ENCODE measurements at places on chromosomes 7 and 10.

DNA sequence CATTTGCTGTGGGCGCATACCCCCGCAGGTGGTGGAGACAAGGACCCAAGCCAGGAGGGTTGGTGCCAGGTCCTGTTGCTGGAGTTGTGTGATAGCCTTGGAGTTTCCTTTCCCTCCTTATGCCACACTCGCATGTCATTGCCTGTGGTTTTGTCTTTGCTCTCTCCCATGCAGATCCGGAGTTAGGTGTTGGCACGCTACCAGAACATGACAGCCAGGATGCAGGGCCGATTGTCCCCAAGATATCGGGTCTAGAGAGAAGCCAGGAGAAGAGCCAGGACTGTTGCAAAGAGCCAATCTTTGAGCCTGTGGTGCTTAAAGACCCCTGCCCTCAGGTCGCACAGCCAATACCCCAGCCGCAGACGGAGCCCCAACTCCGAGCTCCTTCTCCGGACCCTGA is 369.2 kb upstream of the GALNT17 start:
- no peak for DNase-seq

GRCh38 chr10:102421507-102421756 is 796 bp downstream of the FBXL15 start:
- no peak for DNase-seq

DNA sequence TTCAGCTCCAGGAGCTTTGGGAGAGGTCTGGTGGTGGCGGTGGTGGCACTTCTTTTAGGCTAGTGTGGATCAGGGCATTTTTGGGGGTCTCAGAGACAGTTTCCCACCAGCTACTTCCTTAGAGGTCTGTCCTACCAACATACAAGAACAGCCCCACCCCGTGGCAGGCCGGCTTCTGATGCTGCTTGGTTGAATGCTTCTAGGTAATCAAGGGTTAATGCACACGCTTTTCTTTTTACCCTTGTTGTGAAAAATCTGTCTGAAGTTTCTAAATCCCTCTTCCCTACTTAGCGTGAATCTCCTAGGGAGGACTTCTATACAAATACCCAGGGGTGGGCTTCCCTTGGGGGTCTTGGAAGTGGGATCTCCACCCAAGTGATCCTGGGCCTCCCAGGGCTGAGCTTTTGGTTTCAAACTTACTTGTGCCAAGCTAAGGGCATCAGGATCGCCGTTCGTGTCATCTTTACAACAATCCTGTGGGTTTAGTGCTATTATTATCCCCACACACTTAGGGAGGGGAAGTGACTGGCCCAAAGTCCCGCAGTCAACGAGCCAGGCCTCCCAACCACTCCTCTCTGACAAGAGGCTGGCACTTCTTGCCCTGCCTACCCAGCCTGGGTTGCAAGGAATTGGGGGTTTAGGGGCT is 1.7 kb downstream of the SH2B2 start:
- no peak for DNase-seq

GRCh38 chr10:128080231-128080630 is 46.0 kb downstream of the MKI67 start:
- no peak for DNase-seq

DNA sequence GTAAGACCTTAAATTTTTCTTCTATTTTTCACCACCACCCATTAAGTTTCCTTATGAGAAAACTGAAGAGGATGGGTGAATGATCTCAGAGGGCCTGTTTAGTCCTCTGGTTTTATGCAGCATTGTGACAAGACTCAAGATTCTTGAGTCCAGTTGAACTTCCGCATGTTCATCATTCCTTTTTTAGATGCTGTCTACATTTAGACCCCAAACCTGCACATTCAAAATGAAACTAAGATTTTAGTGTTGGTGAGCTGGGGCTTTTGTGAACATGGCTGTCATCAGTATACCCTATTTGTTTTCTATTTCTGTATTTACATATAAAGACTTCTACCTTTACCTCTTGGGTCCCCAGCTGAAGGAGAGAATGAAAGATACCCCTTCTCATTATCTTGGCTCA is 31.1 kb downstream of the NET1 start:
- DNase-seq, result no peak

- no peak for DNase-seq
These were observed 363.6 kb upstream of the NRP1 start for GRCh38 chr10:33698033-33698432.

DNA sequence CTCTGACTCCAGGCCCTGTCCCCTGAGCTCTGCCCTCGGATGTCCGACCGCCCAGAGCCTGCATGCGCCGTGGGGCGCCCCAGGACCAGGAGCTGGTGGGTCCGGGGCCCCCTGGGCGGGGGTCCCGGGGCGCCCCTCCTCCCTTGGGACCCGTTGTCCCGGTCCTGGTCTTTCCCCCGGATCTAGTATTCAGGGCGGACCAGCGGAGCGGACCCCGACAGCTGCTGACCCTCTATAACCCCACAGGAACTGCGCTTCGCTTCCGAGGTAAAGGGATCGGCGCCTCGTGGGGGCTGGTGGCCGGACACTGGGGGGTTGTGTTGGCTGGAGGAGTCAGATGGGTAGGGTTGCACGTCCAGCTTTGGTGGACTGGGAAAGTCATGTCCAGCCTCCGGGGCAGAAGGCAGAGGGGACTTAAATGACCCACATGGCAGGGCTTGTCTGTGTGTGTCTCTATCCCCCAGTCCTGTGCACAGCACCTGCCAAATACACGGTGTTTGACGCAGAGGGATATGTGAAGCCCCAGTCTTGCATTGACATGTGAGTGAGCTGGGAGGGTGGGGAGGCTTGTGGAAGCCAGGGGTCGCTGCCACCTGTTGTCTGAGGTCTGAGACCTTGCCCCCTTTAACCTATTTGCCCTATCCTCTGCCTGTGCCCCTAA is 520 bp downstream of the MOSPD3 start:
- no peak for DNase-seq

- no peak for DNase-seq
These were observed 350.4 kb downstream of the DNAJB6 start for GRCh38 chr7:157687158-157687557.

DNA sequence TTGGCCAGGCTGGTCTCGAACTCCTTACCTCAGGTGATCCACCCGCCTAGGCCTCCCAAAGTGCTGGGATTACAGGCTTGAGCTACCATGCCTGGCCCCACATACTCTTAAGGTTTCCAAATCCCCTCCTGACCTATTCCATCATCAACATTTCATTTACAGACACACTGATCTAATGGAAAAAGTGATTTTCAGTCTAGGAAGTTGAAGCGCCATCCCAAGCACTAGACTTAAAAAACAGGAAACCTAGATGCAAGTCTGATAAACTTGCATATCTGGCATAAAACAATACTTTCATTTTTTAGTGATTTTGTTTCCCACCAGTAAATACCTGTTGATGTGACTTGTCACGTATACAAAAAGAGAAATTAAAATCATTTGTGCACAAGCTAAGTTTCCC is 44.0 kb downstream of the DNMBP start:
- no peak for DNase-seq

GRCh38 chr10:120770496-120770895 is 80.7 kb upstream of the WDR11 start:
- DNase-seq, result no peak

DNA sequence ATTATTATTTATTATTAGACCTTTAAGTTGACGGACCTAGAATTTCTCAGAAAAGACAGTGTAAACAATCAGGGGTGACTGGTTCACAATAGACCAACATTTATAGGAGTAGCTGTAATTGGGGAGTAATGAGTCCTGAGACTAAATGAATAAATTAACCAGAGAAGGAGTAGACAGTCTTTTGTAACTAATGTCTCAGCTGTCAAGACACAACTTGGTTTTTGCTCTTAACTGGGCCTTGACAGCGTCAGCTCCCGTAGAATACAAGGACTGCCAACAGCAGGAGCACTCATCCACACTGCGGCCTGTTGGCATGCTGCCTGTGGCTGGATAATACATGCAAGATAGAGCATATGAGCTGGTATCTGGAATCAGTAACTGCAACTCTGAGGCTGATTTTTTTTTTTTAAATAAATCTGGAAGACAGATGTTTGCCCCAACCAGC is 123.9 kb downstream of the CACNA2D1 start:
- DNase-seq, result no peak

- no peak for DNase-seq
These were observed 16.2 kb upstream of the DGKI start for GRCh38 chr7:137862964-137863363.

DNA sequence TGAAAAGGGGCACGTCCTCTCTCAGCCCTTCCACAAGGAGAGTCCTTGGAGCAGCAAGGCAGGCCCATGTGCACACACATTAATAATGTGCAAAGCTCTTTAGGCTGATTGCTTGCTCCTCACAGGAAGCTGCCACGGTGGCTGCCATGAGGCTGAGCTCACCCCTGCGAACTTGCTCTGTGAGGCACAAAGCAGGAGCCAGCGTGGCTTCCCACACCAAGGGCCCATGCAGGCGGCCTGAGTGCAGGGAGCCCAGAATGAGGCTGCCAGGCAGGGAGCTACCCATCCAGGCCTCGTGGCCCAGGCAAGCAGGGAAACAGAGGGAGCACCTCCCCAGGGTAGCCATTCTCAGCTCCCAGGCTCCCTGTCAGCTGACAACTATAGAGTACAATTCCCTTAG is 242.9 kb downstream of the GRID1 start:
- DNase-seq, result no peak

GRCh38 chr7:134394056-134394455 is 64.8 kb downstream of the AKR1B1 start:
- no peak for DNase-seq

DNA sequence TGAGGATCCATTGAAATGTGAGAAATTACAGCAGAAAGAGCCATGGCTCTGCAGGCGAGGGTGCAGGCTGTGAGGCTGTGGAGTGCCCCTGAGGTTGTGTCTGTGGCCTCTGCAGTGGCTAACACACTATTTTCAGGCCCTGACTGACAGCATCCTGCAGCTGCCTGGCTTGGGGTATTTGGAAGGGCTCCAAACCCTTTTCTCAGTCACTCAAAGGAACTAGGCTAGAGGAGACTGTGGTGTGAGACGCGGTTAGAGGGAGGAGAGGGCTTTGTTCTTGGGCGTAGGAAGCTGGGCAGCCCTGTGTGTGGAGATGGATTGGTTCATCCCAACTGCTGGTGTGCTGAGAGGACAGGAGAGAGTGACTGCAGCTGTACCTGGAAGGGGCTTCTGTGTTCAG is 134.9 kb downstream of the RAMP3 start:
- no peak for DNase-seq

DNA sequence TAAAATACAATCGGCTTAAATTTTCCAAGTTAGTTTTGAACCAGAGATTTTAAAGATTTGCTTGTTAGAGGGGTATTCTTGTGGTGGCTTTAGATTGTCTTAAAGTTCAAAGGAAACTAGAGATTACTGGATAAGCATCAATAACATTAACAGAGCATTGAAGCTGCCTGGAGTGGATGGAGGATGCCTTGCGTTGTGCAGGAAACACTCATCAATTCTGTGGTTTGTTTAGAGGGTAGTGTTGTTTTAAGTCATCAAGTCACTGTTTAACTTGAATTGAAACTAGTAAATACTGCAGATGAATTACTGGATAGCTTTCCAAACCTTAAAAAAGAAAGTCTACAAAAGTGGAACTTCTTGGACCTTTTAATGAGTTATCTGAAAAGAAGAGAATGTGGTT is 218.6 kb downstream of the CELF2 start:
- DNase-seq, result no peak

DNA sequence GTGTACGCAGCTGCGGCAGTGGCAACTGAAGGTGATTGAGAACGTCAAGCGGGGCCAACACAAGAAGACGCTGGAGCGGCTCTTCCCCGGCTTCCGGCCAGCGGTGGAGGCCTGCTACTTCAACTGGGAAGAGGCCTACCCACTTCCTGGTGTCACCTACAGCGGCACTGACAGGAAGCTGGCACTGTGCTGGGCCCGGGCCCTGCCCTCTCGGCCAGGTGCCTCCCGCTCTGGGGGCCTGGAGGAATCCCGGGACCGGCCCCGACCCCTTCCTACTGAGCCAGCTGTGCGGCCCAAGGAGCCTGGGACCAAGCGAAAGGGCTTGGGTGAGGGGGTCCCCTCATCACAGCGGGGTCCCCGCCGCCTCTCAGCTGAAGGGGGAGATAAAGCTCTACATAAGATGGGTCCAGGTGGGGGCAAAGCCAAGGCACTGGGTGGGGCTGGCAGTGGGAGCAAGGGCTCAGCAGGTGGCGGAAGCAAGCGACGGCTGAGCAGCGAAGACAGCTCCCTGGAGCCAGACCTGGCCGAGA is 6.5 kb downstream of the ZSWIM8 start:
- no peak for DNase-seq

GRCh38 chr7:47605816-47606575 is 24.1 kb upstream of the TNS3 start:
- no peak for DNase-seq

- no peak for DNase-seq
These were observed 262.8 kb upstream of the PCDH15 start for GRCh38 chr10:55063811-55064210.

DNA sequence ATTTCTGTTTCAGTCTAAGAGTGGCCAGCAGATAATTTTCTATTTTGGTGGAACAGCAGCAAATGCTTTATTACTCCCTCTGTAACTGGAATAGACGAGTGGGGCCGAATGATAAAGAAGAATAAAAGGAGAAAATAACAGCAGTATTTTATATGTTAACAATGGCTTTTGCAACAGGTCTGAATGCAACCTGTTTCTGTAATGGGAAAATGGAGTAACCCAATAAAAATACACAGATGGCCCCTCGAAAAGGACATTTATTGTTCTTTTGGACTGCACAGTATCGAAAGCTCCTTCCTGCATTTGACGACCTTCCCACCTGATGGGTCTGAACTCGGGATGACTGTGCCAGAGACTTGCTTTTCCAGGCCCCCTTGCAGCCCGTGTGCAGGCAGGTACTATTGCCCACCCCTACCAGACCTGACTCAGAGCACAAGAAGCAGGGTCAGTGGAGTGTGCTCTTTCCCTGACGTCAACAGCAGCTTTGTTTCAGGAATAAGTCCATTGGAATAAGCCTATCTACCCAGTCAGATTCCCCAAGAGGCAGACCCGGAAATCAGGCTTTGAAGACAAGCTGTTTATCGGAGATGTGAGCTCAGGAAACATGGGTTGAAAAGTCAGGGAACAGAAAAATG is 306.5 kb upstream of the NEBL start:
- no peak for DNase-seq

- DNase-seq, result no peak
These were observed 289.3 kb downstream of the PTEN start for GRCh38 chr10:88152728-88153133.

- DNase-seq, result no peak
These were observed 74.8 kb downstream of the GRID1 start for GRCh38 chr10:86291616-86292340.

- DNase-seq, result no peak
These were observed 40.4 kb upstream of the VDAC2 start for GRCh38 chr10:75170215-75170614.

DNA sequence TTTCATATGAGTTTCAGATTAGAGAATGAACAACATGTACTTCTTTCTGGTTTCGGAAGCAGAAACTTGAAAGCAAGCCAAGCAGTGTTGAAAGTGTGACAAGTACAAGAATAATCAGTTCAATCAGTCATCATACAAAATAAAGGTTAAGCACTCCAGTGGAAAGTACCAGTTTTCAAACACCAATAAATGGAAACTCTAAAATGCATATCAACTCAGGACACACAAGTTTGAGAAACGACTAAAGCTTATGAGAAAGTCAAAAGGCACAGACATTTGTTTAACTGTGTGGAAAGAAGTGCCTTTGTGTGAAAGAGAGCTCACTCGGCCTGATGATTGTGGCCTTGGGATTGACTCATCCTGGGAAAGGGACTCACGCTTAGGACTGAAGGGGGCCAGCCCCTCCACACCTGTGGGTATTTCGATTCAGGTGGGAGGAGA is 60.6 kb upstream of the AKR1C1 start:
- DNase-seq, result no peak

Data from activated CD8-positive, alpha-beta memory T cell treated with anti-CD3 and anti-CD28 coated beads for 1 hour (primary cell).